ENCODE measurements at places on chromosomes 2 and 18.

DNA sequence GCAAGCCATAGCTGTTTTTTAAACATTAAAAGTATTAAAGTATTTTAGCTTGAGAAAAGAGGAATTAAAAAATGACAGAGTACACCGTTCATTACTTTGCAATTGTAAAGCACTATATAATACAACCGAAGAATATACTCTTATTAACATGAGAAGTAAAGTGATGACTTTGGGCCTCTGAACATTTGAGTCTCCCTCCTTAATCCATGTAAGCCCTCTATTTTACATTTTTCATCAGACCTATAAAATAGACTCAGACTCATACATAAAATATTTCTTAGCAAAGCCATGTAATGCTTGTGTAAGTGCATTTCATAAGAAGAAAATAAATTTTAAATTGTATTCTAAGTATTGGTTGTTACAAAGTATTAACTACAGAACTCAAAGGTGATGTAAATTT, 198.6 kb downstream of the LRP1B start:
- no peak for DNase-seq

DNA sequence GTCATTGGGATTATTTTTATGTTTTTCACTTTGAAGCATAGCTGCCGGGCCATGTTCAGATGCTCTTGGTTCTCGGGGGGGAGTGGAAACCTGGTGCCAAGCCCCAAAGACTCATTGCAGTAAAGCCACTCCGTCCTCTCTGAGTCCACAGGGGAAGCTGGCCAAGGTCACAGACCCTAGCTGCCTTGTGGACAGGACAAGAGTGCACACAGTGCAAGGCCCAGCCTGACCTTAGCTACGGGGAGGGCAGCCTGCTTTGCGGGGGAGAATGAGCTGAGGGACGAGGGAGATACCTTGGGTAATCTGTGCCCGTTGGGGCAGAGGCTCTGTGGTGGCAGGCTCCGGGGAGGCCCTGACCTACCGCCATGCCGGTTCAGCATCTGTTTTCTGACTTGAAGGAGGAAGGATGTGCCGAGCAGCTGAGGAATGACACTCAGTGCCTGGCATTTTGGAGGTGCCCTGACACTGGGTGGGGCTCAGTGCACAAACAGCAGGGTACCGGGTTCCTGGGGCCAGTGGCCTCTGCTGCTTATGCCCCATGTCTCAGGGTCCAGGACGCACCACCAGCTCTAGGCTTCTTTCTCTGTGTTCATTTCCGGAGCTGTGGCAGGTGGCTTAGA, 87.2 kb downstream of the STPG4 start:
- no peak for DNase-seq

DNA sequence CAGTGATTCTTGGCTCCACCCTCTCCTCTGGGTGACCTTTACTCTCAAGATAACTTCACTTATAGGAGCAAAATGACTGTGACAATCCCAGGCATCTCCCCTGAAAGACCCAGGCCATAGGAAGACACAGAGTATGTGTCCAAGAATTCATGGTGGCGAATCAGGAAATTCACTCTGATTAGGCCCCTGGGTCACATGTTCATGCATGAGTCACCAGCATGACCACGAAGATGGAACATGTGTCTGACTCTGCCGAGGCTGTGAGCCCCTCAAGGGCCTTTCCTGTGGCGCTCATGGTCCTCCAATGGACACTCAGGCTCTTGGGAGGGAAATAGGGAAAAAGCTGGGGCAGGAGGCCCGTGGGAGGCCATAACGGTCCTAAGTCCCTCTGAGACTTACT, 74.0 kb upstream of the TEX51 start:
- DNase-seq, result no peak

GRCh38 chr2:9251154-9252001, 44.8 kb downstream of the ASAP2 start:
- no peak for DNase-seq

GRCh38 chr2:63617366-63617765, 28.6 kb downstream of the MDH1 start:
- DNase-seq, result no peak

DNA sequence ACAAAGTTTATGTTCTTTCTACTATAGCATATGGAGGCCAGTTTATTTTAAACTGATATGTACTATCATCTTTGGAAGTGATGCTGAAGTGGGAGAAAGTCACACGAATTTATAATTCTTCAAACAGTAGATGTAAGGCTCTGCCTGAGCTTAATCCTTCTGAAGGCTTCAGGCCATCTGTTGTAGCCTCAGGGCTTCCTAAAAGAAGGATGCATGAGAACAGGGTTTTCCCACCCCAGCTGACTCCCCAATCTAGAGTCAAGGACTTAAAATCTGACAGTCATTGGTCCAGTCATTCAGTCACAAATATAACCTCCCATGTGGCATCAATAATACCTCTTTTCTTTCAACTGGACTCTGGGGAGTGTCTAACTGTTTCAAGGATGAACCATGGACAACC, 330.5 kb downstream of the KCNS3 start:
- DNase-seq, result no peak

GRCh38 chr2:150643114-150643725, 155.8 kb upstream of the RND3 start:
- DNase-seq, result no peak

GRCh38 chr2:54015798-54016699, 45.3 kb upstream of the PSME4 start:
- no peak for DNase-seq

DNA sequence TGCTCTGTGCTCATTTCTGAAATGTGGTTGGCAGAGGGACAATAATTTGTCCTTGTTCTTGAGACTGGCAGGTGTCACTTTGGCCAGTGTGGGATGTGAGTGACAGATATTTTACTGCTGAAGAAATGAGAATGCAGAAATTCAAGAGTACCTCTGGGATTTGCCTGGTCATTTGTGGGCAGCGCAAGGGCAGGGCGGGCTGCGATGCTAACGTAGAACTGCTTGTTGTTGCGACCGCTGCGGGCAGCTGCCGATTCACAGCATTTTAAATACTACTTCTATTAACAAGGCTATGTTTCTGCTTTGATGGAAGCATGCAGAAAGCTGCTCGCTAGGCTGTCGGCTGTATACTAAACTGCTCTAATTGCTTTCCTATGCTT, 268.6 kb downstream of the FIGN start:
- DNase-seq, result no peak

DNA sequence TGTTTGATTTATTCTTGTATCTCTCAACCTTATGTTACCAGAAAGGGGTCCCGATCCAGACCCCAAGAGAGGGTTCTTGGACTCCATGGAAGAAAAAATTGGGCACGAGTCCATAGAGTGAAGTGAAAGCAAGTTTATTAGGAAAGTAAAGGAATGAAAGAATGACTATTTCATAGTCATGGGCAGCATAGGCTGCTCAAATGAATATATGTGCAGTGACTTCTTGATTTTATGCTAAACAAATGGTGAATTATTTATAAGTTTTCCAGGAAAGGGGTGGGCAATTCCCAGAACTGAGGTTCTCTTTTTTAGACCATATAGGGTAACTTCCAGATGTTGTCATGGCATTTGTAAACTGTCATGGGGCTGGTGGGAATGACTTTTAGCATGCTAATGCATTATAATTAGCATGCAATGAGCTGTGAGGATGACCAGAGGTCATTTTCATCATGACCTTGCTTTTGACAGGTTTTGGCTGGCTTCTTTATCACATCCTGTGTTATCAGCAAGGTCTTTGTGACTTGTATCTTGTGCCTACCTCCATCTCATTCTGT, 832.4 kb upstream of the CDH2 start:
- no peak for DNase-seq

DNA sequence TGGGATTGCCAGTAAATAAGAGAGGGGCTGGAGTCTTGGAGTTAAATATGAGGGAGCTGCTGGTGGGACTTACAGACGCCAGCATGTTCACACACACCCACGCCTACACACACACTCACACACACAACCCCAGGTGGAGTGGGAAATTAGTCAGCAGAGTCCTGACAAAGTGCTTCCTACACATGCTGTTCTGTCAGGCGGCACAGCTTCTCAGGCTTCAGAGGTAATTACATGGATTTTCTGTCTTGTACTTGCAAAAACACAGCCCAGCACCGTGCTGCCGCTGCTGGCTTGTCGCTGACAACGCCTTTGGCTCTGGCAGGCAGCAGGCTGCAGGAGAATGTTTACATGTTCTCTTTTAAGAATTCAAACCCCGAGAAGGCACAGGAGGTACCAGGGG, 1186.3 kb upstream of the CELF4 start:
- no peak for DNase-seq

- no peak for DNase-seq
Measured at GRCh38 chr2:55772109-55772980, 78.7 kb upstream of the PNPT1 start.

GRCh38 chr2:215504547-215504946, 68.7 kb upstream of the FN1 start:
- no peak for DNase-seq

GRCh38 chr18:74796841-74797576, 199.3 kb downstream of the ZNF407 start:
- no peak for DNase-seq

DNA sequence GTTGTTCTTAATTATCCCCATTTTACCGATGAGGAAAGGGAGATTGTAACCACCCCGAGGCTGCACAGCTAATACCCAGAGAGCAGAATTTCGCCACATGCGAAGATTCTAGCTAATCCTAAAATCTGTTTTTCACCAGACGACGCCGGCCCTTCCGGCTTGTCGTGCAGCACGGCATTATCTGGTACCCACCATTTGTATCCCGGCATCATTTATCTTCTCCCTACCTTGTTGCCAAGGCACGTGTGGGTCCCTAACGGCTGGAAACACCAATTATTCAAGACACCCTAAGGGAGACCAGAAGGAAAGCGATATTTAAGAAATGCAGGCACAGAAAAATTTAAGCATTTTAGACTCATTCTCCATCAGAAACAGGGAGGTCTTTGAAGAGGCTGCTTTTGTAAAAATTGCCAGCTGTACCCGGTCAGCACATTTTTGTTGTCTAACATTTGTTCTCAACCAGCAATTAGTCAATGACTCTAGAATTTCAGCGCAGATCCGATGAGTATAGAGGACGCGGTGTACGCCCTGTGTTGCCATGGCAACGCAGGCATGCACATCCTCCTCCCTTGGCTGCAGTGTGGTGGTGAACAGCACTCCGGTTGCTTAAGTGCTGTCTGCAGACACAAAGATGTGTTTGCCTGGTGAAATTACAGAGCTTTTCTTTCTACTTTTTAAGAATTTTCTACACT, 111.6 kb downstream of the AGAP1 start:
- DNase-seq, result no peak

DNA sequence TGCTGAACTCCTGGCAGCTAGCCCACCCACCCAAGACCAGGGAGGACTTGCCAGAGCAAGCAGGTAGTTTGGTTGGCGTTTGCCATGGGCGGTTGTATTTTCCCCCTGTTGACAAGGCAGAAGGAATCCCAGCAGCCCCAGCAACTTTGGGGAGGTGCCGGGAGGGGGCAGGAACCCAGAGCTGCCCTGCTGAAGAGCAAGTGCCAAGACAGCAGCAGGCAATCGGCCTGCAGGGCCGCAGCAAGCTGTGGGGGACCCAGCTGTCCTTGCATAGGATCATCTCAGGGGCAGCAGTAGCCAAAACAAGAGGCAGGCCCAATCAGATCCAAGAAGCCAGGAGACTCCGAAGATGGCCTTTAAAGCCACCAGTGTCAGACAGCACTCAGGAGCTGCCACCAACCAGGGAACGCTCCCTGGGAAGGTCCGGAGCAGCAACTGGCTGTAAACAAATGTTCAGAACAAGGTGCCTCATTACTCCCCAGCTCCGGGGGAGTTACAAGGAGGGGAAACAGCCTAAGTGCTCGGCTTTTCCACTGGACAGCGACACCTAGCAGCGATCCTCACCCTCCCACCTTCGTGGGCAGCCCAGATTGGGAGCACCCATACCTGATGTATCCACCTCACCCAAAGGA, 2.1 kb downstream of the ST8SIA5 start:
- DNase-seq, result no peak

DNA sequence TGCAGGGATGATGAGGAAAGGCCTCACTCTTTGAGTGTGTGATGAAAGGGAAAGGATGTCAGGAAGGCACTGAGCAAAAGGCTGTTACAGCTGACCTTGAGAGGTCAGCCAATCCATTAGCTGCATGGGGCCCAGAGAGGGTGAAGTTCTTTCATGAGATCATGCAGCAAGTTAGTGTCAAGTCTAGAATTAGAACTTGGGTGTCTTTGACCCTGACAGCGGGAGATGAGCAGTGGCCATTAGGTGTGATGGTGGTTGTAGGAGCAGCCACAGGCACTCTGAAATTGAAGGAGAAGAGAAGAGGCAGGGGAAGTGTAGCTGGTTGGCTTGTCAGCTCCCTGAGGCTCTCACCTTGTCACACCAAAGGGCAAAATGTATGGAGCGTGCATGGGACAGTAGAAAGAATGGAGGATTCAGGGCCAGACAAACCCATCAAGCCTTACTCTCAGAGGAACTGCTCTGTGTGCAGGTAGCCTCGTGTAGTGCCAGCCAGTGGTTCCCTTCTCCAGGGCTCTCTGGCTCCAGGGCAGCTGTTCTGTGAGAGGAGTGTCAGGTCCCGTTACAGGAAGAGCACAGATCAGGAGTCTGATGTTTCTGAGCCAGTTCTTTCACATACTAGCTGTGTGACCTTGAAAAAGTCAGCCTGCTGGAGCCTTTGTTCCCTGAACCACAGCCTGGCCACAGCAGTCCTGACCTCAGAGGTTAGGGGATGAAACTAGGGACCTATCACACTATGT, 35.9 kb downstream of the MAP4K4 start:
- DNase-seq, result no peak

- no peak for DNase-seq
Measured at GRCh38 chr2:2131075-2131789, 199.8 kb downstream of the MYT1L start.

GRCh38 chr2:226796840-226797288, 2.8 kb downstream of the IRS1 start:
- DNase-seq, result no peak

DNA sequence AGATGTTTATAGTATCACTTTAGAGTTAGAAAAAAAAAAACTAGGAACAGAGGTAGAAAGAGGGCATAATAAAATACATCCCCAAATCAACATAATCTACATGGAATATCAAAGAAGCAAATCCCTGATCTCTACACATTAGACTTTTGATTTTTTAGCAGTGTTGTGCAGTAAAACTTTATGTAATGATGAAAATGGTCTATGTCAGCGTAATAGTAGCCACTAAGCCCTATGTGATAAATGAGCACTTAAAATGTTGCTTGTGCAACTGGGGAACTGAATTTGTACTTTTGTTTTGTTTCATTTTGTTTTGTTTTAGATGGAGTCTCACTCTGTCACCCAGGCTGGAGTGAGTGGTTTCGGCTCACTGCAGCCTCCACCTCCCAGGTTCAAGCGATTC, 36.3 kb downstream of the LNPK start:
- DNase-seq, result no peak

GRCh38 chr2:100211521-100211920, 69.1 kb upstream of the AFF3 start:
- no peak for DNase-seq

Measured in activated T-cell treated with anti-CD3 and anti-CD28 coated beads for 1 hour (primary cell).